Left cardiac atrium (tissue), 4 donors: ENCODE measurements at places on chromosomes 6 and 20. TPM values are rescaled to one million over a fixed set of nuclear protein-coding genes. Genes with fewer than 3 reads are reported as not detected.

DNA sequence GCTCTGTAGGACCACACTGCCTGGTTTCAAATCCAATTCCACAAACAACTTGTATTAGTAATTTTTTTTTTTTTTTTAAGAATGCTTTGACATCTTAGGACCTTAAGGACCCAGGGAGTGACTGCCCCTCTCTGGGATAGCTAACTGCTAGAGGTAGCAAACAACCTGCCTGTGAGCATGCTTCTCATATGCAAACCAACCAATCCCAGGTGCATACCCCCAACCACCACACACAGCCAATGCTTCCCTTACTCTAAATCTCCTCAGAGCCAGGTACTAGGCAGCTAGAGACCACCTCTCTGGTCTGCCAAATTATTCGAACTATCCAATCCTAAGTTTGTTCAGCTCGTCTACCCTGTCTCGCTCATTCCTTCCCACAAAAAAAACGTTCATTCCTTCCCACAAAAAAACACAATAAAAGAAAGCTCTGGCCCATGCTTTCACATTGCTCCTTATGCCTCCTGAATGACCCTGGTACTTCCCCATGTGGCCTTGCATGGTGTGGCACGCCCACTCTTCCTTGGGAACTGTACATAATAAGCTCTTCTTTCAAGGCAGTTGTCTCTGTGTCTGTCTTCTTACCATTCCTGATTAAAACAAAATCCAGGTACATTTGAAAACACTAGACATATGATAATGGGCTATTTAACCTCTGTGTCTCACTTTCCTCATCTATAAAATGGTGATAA lies 6.4 kb downstream of the SERAC1 start:
- DNase-seq = no peak

Gene RIPPLY2
- not detected for total RNA-seq

DNA sequence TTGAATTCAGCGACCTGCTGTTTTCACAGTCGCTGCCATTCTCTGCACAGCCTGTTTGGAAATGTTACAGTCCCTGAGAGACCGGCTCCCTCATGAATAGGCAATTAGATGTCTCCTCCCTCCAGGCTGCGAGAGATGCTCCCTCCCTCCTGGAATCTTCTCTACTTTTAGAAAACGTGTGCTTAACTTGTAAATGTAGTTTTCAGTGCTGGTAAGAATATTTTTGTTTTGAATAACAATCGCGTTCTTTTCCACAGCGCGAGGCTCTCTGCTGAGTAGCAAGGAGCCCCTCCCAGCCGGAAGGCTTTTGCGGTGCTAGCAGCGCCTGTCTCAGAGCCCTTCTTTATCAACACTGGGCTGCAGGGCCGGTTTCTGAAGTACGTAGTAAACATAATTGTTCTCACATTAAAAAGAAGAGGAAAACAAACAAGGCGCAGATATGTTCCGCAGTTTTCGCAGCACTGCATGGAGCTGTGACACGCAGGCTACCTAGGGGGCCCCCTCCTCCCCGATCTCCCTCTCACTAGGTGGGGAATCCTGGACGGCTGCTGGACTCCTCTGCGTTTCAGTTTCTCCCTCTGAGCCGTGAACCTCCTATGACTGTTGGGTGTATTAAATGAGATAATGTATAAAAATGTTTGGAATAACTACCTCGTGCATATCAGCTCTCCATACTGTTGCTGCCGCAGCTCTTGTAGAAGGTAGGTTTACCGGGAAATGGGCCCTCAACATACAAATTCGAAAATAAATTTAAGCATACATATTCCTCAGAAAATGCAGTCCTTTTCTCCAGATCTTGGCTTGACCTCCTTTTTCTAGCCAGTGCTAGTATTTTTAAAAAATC lies 79.0 kb upstream of the SPACA1 start:
- DNase-seq = peak; percentile 23

Gene C6orf132
- total RNA-seq = 1.5 TPM

Gene ABHD16B
- total RNA-seq = not detected

- DNase-seq = no peak
Observed at GRCh38 chr6:55888917-55889316, 13.5 kb upstream of the BMP5 start.

Gene DCDC2
- 0.05 TPM for total RNA-seq

DNA sequence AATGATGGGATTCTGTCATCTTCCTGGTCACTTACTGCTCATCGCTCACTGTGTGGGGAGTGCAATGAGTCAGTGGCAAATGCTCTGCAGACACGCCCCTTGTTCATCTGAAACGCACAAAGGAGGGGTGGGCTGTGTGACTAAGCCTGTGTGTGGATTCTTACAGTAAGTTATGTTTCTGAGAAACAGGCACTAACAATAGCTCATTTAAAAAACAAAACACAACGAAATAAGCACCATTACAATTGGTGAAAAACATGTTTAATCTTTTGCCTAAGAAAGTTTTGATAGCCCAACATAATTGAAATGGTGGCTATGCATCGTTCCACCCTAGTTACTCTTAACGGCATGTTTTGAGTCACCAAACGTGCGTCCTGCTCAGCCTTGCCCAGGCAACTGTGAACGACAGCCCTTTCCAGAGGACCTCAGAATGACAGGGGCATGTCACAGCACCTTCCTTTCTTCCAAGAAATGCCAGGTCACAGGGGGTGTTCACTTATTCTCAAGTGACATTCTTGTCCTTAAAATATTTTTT lies 118.4 kb upstream of the SGK1 start:
- peak; percentile 52 for DNase-seq

DNA sequence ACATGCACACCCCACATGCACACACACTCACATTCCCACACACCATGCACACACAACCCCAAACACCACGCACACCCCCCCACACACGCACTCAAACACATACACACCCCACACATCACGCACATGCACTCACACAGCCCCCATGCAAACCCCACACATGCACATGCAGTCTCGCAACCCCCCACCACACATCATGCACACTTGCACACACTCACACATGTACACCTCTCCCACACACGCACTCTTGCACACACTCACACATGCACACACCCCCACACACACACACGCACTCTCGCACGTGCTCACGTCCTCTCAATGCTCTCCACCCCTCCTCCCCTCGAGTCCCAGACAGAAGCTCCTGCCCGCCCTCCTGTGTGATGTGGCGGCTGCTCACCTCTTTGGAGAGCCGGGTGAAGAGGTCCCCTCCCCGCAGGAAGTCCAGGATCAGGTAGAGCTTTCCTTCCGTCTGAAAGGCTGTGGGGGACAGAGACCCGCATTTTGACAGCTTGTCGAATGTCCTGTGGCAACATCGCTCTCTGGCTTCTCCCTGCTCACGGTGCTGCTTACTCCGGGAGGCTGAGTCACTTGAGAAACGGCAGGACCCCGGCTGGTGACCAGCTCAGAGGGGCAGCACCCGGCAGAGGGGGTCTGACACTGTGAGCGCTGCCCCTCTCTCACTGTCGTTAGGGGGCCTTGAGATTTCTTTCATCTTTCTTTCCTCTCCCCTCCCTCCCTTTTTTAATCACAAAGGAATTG lies 78.5 kb downstream of the RAMACL start:
- no peak for DNase-seq

Gene DYNLT2
- 0.59 TPM for total RNA-seq

Gene SLA2
- total RNA-seq = 0.56 TPM

Gene PXT1
- not detected for total RNA-seq

Gene EMILIN3
- 0.44 TPM for total RNA-seq

Gene CLIC5
- total RNA-seq = 92.1 TPM

DNA sequence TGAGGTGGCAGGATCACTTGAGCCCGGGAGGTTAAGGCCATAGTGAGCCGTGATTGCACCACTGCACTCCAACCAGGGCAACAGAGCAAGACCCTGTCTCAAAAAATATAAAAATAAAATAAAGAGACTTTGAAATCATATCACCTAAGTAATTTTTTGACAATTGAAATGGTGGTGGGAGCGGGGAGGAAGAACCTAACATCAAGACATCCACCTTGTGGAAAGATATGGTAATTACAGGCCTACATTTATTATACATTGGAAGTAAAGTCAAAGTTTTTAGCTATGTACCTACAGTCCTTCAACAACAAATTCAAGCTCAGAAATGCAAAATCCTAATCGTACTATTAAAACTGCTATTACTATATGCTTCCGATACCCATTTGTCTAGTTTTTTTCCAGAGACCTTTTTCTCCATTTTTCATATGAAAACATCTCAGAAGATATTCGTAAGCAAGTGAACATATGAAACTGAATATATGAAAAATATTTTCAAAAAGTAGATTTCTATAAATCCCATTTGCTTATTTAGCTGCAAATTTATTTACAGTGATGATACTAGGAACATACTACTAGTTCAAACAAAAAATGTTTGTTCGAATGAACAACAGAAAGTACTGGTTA lies 83.3 kb downstream of the SYCP2 start:
- DNase-seq = no peak

Gene BTNL2
- total RNA-seq = not detected

DNA sequence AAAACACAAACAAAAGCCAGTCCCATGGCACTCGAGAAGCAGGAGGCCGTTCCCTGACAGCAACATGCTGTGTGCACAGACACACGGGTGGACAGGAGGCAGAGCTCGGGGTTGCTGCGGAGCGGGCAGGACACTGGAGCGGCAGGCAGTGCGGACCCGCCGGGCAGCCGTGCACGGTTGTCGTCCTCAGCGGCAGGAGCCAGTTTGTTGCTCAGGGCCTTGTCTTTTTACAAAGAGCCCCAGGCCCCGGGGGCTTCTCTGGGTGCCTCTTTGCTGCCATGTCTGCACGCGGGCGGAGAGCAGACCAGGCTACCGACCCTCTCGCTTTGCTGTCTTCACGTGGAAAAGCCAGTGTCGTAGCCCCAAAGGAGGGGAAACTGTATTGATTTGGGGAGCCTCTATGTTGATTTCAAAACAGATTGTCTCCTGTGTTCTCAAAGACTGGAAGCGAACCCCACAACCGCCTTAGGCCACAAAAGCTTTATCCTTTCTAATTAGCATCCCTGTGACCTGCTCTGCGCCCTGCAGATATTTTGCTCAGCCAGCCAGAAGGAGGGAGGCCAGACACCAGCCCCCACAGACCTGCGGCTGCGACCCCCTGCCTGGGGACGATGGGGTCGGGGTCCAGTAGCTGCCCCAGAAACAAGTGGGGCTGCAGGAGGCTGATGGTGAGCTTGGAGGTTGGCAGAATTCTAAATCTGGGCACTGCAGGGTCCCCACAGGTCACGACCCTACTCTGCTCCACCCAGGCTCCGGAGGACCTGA lies 50.2 kb downstream of the ERMARD start:
- no peak for DNase-seq

Gene CST3
- 1,205 TPM for total RNA-seq

- DNase-seq = no peak
Observed at GRCh38 chr6:53584726-53585125, 39.8 kb upstream of the GCLC start.

- DNase-seq = no peak
Observed at GRCh38 chr6:10425176-10425974, 10.5 kb upstream of the TFAP2A start.

Gene SAMHD1
- total RNA-seq = 113 TPM

DNA sequence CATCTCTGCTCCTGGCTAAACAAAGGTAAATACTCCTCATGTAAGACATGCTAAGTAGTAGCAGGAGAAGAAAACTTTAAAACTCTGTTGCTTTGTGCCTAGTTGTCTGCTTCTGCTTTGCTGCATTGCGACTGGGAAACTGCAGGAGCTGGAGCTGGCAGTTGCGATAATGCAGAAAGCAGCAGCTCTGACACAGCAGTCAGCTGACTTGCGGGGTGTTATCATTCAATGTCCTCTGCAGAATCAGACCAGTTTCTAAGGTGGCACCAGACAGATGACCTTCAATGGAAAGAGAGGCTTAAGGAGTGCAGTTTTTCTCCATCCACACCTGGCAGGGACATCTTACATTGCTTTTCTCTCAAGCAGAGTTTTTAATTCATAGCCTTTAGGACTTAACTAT lies 69.9 kb upstream of the SOX4 start:
- no peak for DNase-seq

Gene HLA-DRB5
- total RNA-seq = 27.1 TPM

- no peak for DNase-seq
Observed at GRCh38 chr20:8388707-8389106, 256.6 kb downstream of the PLCB1 start.

GRCh38 chr6:151534576-151534975 lies 40.8 kb downstream of the CCDC170 start:
- no peak for DNase-seq

DNA sequence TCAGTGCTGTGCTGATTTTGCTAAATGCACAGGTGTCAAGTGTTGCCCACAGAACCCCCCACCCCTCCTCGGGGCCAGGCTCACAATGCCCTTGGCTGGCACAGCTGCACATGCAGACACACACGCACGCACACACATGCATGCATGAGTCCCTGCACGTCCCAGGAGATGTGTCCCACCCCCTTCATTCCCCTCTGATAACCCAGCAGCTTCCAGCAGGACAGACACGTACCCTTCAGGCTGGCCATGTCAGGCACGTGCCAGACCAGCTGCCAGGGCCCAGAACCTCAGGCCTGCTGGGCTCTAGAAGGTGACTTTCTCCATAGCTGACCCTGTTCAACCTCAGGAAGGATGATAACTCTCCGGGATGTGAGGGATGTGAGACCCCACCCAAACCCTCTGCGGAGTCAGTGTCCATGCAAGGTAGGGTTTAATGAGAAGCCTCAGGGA lies 44.4 kb downstream of the MRPL14 start:
- DNase-seq = no peak

Gene ISM1
- total RNA-seq = 1.7 TPM

DNA sequence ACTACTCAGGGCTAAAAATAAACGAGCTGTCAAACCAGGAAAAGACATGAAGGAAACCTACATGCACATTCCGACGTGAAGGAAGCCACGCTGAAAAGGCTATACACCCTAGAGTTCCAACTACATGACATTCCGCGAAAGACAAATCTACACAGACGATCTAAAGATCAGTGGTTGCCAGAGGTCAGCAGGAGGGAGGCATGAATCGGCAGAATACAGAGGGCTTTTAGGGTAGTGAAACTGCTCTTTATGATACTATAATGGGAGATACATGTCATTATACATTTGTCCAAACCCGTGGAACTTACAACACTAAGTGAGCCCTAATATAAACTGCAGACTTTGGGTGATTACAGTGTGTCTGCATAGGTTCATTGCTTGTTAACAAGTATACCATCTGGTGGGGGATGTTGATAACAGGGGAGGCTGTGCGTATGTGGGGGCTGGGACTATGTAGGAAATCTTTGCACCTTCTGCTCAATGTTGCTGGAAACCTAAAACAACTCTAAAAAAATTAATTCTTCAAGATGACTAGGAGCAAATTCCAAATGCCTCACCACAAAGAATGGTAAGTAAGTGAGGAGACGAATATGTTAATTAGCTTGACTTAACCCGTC lies 132.2 kb upstream of the CDH4 start:
- no peak for DNase-seq

DNA sequence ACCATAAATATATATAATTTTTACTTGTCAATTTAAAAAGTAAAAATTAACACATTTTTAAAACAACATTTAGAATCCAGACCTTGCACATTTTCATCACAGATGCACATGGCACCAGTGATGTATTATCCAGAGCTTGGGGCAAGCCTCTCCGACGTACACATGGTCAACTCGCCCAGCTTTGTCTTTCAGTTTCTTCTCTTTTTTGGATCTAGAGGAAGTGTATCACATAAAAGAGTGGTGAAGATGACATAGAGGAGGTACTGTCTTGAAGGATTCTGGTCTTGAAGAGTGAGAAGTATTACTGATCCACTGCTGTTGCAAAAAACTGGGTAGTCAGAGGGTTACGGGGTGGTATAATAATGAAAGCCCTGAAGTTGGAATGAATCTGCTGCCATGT lies 46.9 kb upstream of the TAB2 start:
- DNase-seq = no peak

Gene CAGE1
- not detected for total RNA-seq

Gene BICRAL
- 10.0 TPM for total RNA-seq
